ENCODE measurements at places on chromosomes 7 and 10.

GRCh38 chr10:88179831-88180230 is 316.4 kb downstream of the PTEN start:
- DNase-seq, result no peak

DNA sequence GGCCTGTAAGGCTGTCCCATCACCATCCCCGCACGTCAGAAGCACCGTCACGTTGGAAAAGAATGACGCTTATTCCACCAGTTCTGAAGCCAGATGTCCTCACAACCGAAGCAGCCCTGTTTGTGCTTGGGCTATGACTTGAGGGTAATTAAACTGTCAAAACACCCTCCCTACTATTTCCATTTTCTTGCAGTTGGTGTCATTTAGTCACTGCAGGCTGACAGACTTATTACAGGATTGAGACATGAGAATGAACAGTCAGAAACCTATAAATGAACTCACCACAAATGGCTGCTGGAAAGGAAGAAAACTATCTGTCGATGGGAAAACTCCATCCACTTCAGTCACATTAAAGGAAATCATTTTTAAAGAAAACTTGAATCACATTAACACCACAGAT is 85.3 kb downstream of the VOPP1 start:
- no peak for DNase-seq

DNA sequence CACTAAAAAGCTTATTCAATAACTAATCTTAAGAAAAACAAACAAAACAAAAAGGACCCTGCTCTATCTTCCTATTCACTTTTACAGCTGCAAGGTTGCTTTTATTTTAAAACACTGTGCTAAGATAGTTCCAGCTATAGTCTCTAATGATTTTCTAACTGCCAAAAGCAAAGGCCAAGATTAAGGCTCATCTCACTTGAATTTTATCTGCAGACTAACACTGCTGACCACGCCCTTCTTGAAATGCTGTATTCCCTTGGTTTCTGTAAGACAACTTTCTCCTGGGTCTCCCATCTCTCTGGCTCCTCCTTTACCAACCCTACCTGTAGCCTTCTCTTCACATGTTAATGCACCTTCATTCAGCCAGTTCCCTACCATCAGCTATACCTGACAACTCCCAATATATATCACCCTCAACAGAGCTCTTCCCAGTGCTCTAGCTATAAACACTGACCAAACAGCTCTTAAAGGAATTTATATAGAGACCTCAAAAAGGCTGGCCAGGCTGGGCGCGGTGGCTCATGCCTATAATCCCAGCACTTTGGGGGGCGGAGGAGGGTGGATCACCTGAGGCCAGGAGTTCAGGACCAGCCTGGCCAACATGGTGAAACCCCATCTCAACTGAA is 11.7 kb downstream of the SRPK2 start:
- no peak for DNase-seq

DNA sequence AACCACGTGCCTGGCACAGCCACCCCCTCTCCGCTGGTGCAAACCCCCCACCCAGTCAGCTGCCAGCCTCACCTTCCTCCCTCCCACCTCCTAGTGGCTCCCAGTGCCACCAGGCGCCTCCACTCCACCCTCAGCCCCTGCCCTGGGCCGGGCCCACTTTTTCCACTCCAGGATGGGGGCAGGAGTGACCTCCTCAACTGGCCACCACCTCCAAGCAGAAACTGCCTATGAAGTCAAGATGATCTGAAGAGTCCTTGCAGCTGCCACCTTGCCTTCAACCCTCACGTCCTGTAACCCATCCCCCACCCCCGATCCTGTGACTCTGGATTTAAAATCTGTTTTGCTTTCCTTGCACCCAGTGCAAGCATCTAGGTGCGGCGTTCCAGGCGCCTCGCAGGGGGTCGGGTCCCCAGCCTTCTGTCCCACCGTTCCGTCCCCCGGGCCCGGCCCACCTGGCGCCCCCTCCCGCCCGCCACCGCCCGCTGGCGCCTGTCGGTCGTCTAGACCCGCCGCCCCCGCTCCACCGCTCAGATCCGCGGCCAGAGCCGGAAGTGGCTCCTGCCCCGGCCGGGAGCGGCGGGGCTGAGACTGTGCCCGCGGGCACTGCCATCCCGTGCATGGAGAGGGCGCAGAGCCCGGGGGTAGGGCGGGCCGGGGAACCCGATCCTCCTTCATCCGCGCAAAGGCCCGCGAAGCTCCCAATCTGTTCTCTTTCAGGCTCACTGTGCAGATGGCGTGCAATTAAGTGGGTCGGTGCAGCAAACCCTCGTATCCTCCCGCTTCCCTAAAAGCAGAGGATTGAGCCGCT is 51.2 kb upstream of the GTF2I start:
- peak; percentile 89 for DNase-seq

DNA sequence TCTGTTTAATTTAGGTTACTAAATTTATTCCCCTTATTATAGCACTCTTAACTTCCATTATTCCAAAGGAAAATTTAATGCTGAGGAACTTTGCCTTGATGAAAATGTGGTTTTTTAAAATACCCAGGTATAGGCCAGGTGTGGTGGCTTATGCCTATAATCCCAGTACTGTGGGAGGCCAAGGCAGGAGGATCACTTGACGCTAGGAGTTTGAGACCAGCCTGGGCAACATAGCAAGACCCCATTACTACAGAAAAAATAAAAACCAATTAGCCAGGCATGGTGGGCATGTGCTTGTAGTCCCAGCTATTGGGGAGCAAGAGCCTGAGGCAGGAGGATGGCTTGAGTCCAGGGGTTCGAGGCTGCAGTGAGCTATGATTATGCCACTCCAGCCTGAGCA is 32.4 kb downstream of the TMEM243 start:
- DNase-seq, result no peak

DNA sequence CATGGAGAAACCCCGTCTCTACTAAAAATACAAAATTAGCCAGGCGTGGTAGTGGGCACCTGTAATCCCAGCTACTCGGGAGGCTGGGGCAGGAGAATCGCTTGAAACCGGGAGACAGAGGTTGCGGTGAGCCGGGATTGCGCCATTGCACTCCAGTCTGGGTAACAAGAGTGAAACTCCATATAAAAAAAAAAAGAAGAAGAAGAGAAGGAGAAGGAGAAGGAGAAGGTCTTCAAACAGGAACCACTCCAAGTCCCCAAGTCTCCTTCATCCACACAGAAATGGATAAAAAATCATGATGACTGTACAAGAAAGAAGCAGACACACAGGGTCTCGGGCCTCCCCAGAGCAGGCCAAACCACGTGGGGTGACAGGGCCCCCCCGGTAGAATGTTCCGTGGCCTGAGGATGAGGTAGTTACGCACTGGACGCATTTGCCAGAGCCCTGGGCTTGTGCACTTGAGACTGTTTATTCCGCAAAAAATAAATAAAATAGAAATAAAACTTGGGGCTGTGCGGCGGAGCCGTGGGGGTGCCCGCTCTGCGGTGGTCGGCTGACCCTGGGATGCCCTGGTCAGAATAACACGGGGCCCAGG is 15.8 kb downstream of the VENTX start:
- no peak for DNase-seq

Data from thyroid gland (tissue), 4 donors.